ENCODE measurements at places on chromosomes 1 and 21.
A peak's percentile ranks its signal among the peaks of the same experiment; 100 is the strongest.

GRCh38 chr1:101363891-101364318 is 127.1 kb downstream of the S1PR1 start:
- no peak for DNase-seq

- no peak for DNase-seq
Measured at GRCh38 chr1:43319766-43320165, 17.9 kb upstream of the MPL start.

GRCh38 chr1:115782571-115783281 is 14.2 kb upstream of the CASQ2 start:
- peak; percentile 59 for DNase-seq

DNA sequence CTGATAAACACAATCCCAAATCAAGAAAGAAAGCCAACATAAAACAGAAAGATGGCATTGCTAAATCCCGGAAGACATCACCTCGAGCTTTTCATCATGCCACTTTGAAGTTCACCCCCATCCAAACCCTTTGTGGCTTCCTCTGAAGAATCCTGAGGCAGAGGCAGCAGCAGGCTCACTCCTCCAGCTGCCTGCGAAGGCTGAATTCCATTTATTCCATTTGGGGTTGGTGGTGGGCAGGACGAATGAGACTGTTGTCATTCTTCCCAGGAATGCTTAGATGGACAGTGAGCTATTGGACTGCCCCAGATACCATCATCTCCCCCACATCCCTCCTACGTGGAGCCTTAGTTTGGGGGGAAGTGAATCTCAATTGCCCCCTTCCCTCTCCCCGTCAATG is 437.5 kb downstream of the SMYD3 start:
- no peak for DNase-seq

DNA sequence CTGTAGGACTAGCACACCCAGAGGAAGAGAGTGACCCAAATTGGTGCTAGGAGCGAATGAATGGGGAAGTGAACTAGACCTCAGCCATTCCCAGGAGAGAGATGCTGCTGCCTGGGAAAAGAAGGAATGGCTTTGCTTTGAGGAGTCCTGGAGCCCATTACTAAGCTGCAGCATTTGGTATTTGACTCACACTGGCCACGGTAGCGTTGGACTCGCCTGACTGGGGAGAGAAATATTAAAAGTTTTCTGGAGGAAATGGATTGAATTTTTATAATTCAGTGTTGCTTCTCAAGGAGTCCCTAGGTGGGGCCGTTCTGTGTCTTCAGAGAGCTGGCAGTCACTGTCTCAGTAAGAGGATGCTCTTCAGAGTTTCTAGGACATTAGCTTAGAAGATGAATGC is 40.2 kb downstream of the PIK3CD start:
- DNase-seq = no peak

- DNase-seq = no peak
Measured at GRCh38 chr1:240056350-240056749, 35.3 kb upstream of the FMN2 start.

DNA sequence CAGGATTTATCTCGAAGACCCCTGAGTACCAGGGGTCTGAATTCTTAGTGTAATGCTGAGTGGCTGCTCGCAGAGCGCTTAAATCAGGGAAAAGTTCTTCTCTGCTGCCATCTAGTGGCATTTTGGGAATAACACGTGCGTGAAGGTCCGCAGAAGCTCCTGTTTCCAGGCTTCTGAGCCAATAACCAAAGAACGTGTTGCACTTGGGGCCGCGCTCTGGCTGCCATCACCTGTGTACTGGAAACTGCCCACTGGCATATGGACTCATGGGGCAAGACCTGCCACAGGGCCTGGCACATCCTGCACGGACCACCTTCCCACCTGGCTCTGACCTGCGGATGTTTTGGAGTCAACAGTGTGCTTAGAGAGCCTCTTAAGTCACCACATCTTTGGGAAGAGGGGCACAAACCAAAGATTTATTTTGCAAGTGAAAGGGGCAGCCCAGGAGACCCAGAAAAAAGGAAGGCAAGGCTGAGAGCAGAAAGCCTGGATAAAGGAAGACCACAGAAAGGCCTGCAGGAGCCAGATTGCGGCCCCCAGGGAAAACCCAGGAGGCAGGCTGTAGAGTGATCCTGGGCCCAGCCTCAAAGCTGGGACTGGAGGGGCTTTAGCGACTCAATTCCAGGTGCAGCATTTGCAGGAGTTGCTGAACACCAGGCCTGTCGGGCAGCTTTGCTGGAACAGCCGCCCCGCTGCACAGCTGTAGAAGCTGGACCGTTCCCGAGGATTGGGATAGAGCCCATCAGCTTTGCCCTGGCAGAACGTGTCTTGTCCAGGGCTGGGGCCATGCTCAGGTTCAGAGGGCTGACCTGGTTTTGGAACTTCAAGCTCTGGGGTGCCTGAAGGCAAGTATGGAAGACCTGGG is 13.0 kb downstream of the CHIT1 start:
- peak; percentile 22 for DNase-seq

DNA sequence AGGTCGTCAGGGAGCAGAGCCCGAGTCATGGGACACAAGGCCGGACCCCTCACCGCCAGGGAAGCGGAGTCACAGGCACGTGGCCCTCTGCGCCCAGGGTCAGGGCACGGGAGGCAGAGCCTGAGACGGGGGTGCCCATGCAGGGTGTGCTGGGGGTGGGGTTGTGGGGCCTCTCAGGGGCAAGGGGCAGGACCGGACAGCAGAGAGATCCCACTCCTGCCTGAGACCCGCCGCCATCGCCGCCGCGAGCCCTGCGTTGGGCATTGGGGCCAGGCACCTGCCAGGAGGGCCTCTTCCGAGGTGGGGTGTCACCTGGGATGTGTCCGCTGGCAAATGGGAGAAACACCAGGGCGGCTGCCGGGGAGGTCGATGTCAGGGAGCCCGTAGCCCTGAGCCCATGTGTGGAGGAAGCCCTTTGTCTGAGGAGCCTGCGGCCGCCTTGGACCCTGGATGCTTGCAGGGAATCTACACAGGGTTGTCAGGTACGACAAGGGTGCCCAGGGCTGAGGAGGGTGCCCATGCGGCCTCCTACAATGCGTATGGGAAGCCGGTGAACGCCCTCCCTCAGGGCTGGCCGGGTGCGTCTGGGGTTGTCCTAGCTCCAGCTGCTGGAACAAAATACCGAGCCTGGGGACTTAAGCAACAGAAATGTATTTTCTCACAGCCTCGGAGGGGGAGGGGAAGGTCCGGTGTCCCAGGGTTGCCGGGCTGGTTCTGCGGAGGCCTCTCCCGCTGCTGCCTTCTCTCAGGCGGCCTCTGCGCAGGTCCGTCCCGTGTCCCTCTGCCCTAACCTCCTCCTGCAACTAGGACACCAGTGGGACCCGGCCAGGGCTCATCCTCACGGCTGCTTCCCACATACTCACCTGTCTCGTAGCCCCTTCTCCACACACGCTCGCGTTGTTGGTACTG is 16.4 kb upstream of the C1orf159 start:
- DNase-seq = no peak

All from SJSA1 (cell line).